Esophagus squamous epithelium (tissue), 5 donors: ENCODE measurements at places on chromosomes 5 and 9.

GRCh38 chr5:82636591-82636990 is 358.4 kb upstream of the RPS23 start:
- DNase-seq = no peak

- no peak for DNase-seq
Measured at GRCh38 chr9:124040186-124040931, 28.8 kb downstream of the LHX2 start.

- no peak for DNase-seq
Measured at GRCh38 chr5:122790354-122791103, 15.6 kb downstream of the SNX2 start.

- DNase-seq = no peak
Measured at GRCh38 chr9:130254747-130255630, 10.6 kb upstream of the HMCN2 start.

GRCh38 chr5:137734962-137735554 is 831 bp downstream of the KLHL3 start:
- DNase-seq = no peak

DNA sequence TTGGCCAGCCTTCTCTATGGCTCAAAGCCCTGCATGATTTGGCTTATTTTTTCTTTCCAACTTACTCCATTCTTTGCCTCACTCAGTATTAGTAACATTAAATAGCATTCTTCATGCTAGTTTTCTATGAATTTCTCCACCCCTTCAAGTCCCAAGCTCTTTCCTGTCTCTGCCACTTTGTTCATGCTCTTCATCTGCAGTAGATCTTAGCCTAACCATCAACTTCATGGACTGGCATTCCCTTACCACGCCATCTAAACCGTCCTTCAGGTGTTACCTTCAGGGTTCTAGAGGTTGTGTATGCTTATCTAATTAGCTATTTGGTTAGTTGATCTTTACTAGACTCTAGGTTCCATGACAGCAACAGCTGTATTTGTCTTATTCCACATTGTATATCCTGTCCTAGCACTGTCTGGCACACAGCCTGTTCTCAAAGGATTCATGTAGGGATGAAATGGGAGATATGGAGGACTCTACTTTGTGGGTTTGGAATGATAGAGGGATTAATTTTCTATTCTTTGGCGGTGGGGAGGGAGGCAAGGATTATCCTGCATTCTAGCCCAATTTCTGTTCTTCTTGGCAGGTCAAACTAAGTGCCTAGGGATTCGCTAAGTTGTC is 26.4 kb downstream of the TMEM167A start:
- no peak for DNase-seq

- no peak for DNase-seq
Measured at GRCh38 chr5:178093134-178093533, 20.2 kb upstream of the N4BP3 start.

- DNase-seq = no peak
Measured at GRCh38 chr5:61704289-61704688, 372.2 kb downstream of the ZSWIM6 start.

- DNase-seq = no peak
Measured at GRCh38 chr5:98309785-98310598, 463.5 kb upstream of the RGMB start.

GRCh38 chr9:89803403-89803802 is 198.6 kb downstream of the GADD45G start:
- DNase-seq = no peak
